Esophagus muscularis mucosa (tissue), 4 donors: ENCODE measurements at places on chromosomes 1 and 21.

DNA sequence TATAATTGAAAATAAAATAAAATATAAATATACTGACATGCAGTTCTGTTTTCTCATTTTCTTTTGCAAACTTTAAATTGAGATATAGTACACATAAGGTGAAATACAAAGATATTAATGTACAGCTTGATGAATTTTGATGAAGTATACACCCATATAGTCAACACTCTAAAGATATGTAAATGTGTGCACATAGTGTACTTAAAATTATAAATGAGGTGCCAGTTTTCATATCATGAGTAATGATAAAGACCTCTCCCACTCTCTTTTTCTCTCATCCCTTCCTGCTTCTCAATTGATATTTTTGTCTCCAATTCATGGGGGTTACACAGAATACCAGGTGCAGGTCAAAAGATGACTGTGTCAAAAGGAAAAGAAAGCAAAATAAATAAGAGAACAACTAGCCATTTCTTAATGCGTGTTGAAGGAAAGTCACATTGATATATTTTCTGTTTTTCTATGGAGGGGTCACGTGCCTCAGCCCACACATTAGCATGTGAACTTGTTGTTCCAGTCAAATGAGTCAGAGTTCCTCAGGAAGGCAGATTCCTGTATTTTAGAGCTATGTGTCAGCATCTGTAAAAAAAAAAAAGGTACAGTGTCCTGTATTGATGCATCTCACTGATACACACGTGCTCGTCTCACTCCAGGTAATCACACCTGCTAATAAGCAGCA, 64.3 kb upstream of the HOOK1 start:
- DNase-seq: peak; percentile 89

DNA sequence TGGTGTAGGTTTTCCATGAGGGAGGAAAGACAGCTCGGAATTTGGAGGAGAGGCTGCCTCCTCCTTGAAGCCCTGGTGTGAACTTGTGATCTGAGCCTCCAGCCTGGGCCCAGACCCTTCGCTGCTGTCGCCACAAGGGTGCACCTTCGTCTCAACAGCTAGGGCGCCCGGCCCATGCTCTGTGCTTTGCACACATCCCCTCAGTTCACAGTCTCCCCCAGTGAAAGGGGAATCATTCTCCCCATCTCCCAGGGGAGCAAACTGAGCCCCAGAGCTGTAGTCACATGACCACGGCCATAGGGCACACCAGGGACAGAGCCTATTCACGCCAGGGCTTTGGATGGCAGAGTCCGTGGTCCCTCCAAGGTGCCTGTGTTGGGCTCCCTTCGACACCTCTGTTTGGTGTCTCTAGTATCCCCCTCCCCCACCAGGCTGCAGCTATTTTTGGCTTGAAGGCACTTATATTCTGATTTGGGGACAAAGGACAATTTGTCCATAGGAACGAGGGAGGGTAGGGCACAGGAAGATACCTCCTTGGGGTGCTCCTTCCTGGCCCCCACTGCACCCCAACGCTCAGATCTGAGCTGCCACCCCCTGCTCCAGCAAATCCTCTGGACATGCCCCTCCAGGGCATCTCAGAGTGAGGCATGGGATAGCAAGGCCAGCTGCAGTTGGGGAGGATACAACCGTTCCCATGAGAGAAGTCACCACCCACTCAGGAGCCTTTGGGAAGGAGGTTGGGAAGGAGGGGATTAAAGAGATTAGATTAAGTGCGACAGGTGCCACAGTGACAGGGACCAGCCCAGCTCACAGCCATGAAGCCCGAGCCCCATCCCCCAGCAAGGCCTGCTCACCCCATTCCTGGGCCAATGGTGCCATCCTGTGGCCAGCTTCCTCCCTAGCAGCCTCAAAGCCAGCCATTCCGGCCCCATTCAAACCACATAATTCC, 15.7 kb downstream of the MATN1 start:
- DNase-seq: no peak

GRCh38 chr1:116529681-116530080, 41.1 kb downstream of the CD58 start:
- DNase-seq: no peak

GRCh38 chr1:35748326-35748725, 21.5 kb downstream of the CLSPN start:
- DNase-seq: no peak

- no peak for DNase-seq
Measured at GRCh38 chr1:94560333-94560732, 18.8 kb upstream of the F3 start.

GRCh38 chr21:34820051-34820450, 151.3 kb downstream of the CLIC6 start:
- DNase-seq: no peak

GRCh38 chr1:53267761-53268160, 29.4 kb upstream of the MAGOH start:
- no peak for DNase-seq

DNA sequence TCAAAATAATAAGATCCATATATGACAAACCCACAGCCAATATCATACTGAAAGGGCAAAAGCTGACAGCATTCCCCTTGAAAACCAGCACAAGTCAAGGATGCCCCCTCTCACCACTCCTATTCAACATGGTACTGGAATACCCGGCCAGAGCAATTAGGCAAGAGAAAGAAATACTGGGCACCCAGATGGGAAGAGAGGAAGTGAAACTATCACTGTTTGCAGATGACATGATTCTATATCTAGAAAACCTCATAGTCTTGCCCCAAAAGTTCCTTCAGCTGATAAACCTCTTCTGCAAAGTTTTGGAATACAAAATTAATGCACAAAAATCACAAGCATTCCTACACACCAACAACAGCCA, 442.7 kb downstream of the PTBP2 start:
- no peak for DNase-seq

DNA sequence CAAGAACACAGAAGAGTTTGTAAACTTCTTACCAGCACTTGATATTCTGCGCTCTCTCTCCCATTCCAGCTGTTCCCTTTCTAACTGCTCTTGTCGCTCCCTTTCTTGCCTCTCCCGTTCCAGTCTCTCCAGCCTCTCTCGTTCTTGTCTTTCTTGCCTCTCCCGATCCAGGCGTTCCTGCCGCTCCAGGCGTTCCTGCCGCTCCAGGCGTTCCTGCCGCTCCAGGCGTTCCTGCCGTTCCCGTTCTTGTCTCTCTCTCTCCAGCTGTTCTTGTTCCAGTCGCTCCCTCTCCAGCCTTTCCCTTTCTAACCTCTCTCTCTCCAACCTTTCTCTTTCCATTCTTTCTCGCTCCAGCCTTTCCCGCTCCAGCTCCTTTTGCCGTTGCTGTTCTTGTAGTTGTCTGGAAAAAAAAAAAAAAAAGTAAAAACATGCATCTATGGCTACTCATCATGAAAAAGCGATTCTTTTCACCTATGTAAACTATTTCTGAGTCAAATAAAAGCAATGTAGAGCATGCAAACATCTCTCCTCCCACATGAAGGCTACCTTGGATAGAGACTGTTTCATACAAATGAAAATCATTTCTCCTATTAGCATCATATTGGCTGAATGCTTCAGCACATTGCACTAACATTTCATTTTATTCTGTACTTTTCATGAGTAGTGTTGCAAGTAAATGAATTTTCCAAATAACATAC, 91.5 kb upstream of the LBR start:
- no peak for DNase-seq

DNA sequence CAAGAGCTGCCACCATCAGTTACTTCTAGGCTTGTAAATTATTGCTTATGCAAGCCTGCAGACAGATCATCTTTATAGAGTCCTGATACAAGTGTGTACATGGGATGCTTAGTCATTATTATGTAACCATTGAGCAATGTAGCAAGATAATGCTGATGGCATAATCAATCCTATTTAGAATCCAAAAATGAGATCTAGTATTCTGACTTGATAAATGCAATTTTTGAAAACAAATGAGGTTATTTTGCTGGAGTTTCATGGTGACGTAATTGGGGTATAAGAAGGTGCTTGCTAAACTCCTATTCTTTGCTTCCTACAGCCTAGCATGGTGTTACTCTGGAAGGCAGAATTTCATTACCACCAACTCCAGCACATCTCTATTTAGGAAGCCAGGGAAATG, 801.7 kb upstream of the PRMT6 start:
- DNase-seq: no peak

DNA sequence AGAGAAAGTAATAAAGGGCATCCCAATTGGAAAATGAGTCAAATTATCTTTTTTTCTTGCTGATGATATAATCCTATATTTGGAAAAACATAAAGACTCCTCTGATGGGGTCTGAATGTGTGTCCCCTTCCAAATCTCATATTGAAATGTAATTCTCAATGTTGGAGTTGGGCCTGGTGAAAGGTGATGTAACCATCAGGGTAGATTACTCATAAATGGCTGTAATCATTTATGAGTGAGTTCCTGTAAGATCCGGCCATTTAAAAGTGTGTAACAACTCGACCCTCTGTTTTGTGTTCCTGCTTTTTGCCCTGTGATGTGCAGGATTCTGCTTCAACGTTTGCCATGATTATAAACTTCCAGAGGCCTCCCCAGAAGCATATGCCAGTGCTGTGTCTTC, 44.3 kb upstream of the MAP1LC3C start:
- DNase-seq: peak; percentile 57
